ENCODE measurements at places on chromosomes 3 and 15.

DNA sequence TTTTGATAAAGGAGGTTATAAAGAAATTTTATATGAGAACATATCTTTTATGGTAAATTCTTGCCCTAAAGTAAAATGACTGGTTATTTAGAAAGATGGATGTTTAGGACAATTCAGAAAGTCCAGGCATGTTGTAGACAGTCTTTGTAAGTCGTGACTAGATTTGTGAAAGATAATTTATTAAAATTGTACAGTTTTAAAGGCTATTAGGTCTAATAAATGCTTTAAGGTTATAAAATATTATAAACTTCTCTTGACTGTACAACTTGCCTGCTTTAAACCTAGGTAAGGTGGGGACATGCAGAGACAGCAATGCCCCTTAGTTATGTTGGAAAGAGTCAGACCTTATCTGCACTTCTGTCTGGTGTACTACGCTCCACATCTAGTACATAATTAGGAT is 933.5 kb downstream of the SI start:
- no peak overlapping the region for H3K27ac ChIP-seq
- no peaks in the 10 kb centered on the region for H3K36me3 ChIP-seq
- H3K4me3 ChIP-seq: no peak overlapping the region

DNA sequence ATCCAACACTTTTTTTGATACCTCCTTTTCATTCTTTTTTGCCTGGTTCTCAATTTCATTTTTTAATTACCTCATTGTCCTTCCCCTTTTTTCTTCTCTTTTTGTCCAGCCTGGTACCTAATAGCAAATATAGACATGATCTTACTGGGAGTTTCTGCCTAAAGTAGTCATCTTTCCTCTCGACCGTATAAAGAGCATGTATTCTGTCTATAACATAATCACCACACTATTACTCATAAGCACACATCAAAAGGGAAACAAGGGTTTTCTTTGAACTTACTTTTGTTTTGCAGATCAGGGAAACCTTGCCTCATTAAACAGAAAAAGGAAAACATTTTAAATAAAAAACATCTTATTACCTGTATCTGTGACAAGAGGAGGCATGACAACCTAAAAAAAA is 33.0 kb downstream of the FAM98B start:
- no peaks in the 10 kb centered on the region for H3K4me1 ChIP-seq
- H3K27me3 ChIP-seq: no peaks in the 10 kb centered on the region
- H3K27ac ChIP-seq: no peak overlapping the region
- no peak for DNase-seq

GRCh38 chr3:150564243-150564642 is 17.7 kb downstream of the EIF2A start:
- peaks cover 80% of the 10 kb centered on the region for H3K36me3 ChIP-seq
- no peak for DNase-seq
- H3K27ac ChIP-seq: no peak overlapping the region
- H3K4me1 ChIP-seq: no peaks in the 10 kb centered on the region

- no peak overlapping the region for H3K27ac ChIP-seq
- no peak for DNase-seq
- no peaks in the 10 kb centered on the region for H3K27me3 ChIP-seq
- H3K4me3 ChIP-seq: no peak overlapping the region
- no peaks in the 10 kb centered on the region for H3K36me3 ChIP-seq
- peaks cover 4% of the 10 kb centered on the region for H3K4me1 ChIP-seq
Measured at GRCh38 chr3:144033240-144033589, 61.6 kb downstream of the DIPK2A start.

- H3K36me3 ChIP-seq: no peaks in the 10 kb centered on the region
- H3K27me3 ChIP-seq: no peaks in the 10 kb centered on the region
- DNase-seq: no peak
- peaks cover 27% of the 10 kb centered on the region for H3K4me1 ChIP-seq
- no peak overlapping the region for H3K27ac ChIP-seq
- H3K4me3 ChIP-seq: no peak overlapping the region
Measured at GRCh38 chr3:120156699-120157098, 62.5 kb upstream of the GSK3B start.

All from lower lobe of right lung (tissue), 2 donors.